Stimulated activated CD4-positive, alpha-beta T cell treated with anti-CD3 and anti-CD28 coated beads, Interleukin-12 subunit alpha, Interleukin-12 subunit beta, amount 100 ng/mL, for 4 hours (primary cell): ENCODE measurements at places on chromosomes 1 and 21.
A peak's percentile ranks its signal among the peaks of the same experiment; 100 is the strongest.

DNA sequence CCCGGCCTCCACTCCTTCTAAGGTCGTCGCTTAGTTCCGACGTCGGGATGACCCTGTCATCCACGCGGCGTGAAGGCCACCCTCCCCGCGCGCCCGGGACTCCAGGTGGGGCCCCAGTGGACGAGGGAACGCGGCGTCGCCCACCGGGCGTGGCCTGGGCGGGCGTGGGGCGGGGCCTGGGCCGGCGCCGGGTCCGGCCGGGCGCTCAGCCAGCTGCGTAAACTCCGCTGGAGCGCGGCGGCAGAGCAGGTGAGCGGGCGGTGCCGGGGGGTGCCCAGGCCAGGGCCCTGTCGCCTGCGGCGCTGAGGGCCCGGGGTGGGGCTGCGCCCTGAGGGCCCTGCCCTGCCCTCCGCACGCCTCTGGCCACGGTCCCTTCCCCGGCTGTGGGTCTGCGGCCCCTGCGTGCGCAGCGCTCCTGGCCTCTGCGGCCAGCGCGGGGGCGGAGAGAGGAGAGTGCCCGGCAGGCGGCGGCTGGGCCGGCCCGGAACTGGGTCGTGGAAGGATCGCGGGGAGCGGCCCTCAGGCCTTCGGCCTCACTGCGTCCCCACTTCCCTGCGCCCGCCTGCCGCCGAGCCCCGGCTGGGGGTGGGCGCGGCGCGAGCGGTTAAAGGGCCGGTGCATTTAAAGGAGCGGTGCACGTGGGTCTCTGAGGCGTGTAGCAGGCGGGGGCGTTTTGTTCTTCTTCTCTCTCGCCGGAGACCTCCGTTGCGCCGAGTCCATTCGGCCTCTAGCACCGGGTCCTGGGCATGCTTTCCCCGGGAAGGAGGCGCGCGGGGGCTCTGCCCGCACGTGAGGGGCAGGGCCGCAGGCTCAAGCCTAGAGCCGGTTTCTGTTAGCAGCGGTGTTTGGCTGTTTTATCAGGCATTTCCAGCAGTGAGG lies at the start of gene PSEN2:
Gene PSEN2, plus strand, starts transcription at position 216 of the 879 bp plus-strand sequence. CDS start 11,292 bp downstream, outside the sequence.
- DNase-seq: peak; percentile 57

DNA sequence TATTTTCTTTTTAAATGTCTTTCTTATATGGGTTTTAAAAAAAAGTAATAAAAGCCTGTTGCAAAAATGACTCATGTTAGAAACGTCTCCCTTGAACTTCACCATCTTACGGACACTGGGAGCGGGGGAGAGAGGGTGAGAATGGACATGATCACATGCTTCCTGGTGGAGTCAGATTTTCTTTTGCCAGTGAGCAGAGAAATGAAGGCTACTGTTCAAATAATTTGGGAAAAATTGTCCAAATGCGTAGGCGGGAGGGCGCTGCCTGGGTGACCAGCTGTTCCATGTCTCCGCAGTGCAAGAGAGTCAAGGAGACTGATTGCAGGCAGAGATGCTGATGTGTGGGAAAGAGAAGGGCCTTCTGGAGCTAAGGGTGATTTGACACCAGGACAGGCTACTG lies 23.1 kb downstream of the EIF2D start:
- DNase-seq: no peak

DNA sequence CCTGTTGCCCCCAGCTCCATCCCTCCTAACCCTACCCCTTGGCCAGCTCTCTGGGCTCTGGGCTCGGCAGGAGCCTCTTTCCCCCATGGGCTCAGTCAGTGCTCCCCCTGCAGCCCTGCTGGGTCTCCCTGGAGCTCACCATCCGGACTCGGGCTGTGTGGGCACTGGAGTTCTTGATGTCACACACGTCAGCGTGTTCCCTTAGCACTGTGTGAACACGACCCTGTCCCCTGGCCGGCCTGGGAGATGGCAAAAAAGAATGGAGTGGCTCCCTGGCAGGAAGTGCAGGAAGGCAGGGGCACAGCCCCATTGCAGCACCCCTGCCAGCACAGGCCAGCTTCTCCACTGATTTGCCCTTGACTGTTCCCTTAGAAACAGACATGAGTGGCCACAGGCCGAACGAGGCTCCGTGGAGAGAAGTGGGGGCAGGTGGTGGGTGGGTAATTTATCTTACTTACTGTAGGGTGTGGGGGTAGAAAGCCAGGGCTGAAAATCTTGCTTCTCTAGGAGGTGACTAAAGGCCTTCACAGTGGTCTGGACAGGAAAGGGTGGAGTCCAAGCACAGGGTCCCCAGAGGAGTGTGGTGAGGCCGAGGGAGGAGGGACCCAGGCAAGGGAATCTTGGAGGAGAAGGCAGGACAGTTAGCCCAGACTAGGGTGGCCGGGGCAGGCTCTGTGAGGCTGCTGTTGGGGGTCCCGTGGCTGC lies 381.7 kb upstream of the VAMP3 start:
- no peak for DNase-seq

DNA sequence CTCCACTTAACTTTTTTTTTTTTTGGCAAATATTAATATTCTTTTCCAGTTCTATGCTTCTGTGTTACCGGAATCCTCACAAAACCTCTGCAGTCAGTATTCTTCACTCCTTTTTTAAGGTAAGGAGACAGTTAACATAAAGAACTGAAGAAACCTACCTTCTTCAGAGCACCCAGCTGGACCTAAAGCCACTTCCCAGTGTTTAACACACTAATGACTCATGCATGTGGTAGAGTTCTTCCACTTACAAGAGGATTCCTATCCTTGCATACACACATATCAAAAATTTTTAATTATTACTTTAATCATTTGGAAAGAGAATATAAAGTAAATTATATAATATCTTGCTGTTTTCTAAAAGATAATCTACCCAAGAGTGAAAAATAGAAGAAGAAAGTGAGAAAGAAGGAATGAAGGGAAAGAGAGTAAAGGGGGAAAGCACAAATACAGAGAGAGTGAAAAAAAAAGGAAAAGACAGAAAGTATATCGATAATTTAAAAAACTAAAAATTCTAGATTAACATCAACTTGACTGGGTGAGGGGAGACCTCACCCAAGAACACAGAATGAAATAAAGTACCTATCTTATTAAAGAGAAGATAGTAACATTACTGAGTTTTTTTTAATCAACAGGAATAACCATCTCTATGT lies 54.9 kb downstream of the ENAH start:
- no peak for DNase-seq

GRCh38 chr1:58573705-58574591 lies 3.1 kb downstream of the TACSTD2 start:
- no peak for DNase-seq

DNA sequence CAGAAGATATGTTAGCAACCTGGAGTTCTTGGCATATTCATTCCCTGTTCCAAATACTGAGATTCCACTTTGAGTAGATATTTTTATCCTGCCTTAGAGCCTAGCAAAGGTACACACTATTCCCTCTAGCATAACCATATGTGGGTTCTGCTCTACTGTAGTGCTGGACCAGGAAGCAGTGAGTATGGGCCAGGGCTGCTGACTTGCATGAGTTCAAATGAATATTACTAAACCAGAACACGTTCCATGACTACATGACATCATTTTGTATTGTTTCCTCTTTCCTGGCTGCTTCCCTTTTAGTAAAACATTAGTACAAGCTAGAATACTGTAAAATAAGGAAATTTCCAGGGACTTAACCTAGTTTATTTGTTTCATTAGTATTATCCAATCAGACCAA lies 41.1 kb downstream of the TNFSF18 start:
- no peak for DNase-seq

- DNase-seq: no peak
Observed at GRCh38 chr1:235027076-235027861, 101.4 kb downstream of the TOMM20 start.

- DNase-seq: no peak
Observed at GRCh38 chr1:185045814-185046492, 595 bp downstream of the RNF2 start.

DNA sequence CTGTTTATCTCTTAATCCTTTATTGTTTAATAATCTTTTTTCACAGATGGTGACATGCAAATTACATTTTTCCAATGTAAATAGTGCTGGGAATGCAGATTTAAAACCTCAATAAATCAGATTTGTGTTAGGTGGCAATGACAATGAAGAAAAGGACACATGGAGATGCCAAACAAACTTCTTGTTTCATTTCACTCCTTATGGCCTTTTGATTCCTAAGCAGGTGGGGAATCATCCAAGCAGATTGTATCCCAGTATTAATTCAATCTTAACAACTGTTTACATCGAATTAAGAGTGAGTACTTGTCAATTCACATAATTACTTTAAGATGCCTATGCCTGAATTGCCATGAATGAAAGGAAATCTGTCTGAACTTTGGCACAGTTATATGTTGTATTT lies 98.9 kb upstream of the RGS18 start:
- no peak for DNase-seq

DNA sequence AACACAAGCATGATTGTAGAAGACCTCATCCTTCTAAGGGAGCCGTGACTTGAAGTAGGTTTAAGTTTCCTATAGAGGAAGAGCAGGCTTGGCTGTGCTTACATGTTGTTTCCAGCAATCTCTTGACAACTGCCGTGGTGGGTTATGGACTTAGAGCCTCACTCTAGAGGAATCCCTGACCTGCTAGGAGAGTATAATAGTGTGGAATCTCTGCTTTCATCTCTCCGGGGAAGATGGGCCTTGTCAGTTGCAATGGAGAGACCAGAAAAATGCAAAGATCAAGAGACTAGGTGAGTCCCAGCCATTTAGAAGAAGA lies 137.6 kb downstream of the MIS18A start:
- no peak for DNase-seq

DNA sequence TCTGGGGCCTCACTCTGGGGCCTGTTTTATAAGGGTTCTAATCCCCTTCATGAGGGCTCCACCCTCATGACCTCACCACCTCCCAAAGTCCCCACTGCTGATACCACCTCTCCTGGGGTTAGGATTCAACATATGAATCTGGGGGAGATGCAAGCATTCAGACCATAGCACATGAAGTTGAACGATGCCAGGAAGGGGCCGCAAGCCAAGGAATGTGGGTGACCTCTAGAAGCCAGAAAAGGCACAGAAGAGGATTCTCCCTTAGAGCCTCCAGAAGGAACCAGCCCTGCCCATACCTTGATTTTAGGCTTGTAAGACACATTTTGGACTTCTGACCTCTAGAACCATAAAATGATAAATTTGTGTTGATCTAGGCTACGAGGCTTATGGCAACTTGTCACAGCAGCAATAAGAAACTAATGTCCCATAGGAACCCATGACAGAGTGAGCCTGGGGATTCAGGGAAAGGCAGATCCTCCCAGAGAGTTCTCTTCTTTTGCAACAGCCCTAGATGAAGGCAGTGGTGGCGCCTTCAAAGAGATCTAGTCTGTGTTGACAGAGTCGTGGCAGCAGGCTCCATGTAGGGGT lies 27.9 kb downstream of the TRIM67 start:
- DNase-seq: no peak

DNA sequence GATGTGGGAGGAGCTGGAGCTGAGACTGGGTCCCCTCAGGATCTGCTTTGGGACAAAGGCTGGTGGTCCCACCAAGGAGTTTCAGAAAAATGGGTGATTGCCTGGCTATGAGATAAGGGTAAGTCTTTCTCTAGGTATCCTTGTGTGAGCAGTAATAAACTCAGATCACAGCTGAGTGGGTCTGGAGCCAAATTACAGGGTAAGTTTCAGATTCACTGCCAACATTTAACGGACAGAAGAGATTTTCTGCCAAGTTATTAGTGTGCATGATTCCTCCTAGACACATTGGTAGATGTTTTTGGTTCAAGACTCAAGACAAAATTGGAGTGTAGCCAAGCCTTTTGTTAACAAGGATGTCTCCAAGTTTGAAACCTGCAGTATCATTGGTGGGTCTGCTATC lies 7.5 kb downstream of the CD1B start:
- DNase-seq: no peak
